DND-41 (cell line): ENCODE measurements at places on chromosomes 1 and 21.

DNA sequence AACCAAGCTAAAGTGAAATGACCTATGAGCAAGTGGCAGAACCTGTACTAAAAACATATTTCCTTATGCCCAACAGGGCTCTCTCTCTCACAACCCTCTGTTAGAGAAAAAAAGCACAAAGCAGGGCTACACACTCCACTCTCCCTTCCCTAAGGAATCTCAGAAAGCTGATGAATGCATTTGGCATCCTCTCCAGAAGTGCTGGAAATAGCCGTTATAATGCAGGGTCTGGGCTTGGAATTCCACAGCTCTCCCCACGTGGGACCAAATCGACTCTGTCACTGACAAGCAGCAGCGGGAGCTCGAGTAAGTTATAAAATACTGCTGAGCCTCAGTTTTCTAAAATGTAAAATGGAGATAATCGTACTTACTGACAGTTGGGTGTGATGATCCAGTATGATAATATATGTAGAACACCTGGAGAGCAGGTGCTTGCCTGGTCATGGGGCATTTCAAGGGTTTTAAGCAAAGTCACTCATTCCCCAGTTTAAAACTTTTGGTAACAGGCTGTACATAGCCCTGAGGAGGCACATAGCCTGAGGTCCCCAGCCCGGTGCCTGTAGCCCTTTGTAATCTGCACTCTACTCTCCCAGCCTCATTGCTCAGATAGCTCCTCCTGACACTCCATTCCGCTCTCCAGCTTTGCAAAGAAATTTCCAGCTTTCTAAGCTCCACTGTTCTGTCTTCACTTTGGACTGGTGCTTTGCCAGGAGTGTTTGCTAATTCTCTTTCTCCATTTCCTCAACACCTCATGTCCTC, 175.6 kb upstream of the DAB1 start:
- no peak overlapping the region for H3K27ac ChIP-seq
- H3K27me3 ChIP-seq = peaks cover 5% of the 10 kb centered on the region
- peaks cover 2% of the 10 kb centered on the region; the same call in 1 of the 2 replicates for H3K4me1 ChIP-seq
- H3K4me3 ChIP-seq = no peak overlapping the region
- H3K36me3 ChIP-seq = no peaks in the 10 kb centered on the region
- no peak for DNase-seq

DNA sequence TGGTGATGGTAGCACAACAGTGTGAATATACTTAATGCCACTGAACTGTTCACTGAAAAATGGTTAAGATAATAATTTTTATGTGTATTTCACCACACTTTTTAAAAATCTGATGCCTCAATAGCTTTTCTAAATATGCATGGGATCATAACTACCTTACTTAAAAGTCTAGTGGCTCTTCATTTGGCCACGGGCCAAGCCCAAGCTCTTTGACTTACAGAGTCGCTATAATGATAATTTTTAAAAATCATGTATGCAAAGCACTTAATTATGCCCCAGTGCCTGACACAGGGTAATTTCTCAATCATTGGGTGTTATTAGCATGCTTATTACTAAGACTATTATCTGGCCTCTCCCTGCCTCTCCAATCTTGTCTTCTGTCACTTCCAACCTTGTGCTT, 7.6 kb upstream of the CNN3 start:
- H3K27me3 ChIP-seq = no peaks in the 10 kb centered on the region
- no peaks in the 10 kb centered on the region for H3K36me3 ChIP-seq
- no peak overlapping the region for H3K4me3 ChIP-seq

DNA sequence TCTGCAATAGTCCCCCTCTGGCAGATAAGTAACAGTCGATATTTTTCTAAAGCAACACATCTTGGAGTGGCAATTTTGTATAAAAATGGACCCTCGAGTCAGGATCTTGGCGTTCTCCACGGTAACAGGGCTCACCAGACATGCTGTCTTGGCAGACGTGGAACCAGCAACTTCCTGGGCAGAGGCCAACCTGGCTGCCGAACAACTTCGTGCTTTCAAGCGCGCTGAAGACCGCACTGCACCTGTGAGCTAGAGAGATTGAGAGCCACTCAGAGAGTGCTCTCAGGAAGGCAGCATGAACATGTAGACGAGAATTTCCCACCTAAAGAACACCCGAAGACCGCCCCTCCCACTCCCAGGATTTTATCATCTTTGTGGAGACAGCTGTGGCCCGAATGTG, 7.3 kb downstream of the C1orf174 start:
- H3K36me3 ChIP-seq = peaks cover 74% of the 10 kb centered on the region
- H3K4me1 ChIP-seq = peaks cover 7% of the 10 kb centered on the region; the same call in 1 of the 2 replicates
- H3K27me3 ChIP-seq = no peaks in the 10 kb centered on the region
- DNase-seq = no peak

DNA sequence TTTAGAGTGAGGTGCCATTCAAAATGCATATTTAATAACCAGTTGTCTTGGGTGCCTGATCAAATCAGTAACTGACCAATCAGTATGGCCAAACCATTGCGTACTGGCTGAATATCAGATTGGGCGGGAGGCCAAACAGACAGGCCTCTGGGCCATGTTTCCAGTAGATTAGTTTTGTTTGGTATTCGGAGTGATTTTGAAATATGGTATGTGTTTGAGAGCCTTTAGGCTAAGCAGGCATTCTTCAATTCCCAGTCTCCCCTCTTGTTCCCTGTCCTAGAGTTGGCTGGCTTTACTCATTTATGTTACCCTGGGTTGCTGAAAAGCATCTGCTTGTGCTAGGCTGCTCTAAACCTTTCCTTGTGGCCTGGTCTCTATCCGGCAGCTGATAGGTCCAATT, 80.1 kb downstream of the BACH1 start:
- H3K4me3 ChIP-seq = no peak overlapping the region
- H3K27ac ChIP-seq = no peak overlapping the region
- H3K36me3 ChIP-seq = no peaks in the 10 kb centered on the region
- peaks cover 13% of the 10 kb centered on the region for H3K4me1 ChIP-seq
- H3K27me3 ChIP-seq = no peaks in the 10 kb centered on the region
- DNase-seq = no peak

- H3K27me3 ChIP-seq = no peaks in the 10 kb centered on the region
- H3K36me3 ChIP-seq = no peaks in the 10 kb centered on the region
- no peak overlapping the region for H3K4me3 ChIP-seq
- DNase-seq = no peak
- no peaks in the 10 kb centered on the region for H3K4me1 ChIP-seq
These were observed 387.8 kb upstream of the LYPLAL1 start for GRCh38 chr1:218785928-218786327.

GRCh38 chr1:110731529-110731928, 56.8 kb upstream of the KCNA3 start:
- no peaks in the 10 kb centered on the region for H3K27me3 ChIP-seq
- no peak for DNase-seq
- peaks cover 16% of the 10 kb centered on the region for H3K4me1 ChIP-seq

DNA sequence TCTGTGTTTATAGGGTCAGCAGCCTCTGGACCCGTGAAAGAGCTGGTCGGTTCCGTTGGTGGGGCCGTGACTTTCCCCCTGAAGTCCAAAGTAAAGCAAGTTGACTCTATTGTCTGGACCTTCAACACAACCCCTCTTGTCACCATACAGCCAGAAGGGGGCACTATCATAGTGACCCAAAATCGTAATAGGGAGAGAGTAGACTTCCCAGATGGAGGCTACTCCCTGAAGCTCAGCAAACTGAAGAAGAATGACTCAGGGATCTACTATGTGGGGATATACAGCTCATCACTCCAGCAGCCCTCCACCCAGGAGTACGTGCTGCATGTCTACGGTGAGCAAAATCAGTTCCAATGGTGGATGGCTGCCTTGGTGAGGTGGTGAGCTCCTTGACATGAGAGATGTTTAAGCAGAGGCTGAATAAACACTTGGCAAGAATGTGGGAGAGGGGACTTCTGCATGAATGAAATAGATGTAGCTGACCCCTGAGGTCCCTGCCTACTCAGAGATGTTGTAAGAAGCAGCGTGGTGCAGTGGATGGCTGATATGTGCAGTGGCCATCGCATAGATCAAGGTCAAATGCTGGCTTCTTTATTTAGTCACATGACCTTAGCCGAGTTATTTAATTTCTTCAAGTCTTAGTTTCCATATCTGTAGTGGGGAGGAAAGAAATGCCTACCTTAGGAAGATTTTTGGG, 9.3 kb downstream of the SLAMF7 start:
- no peaks in the 10 kb centered on the region for H3K27me3 ChIP-seq
- no peak for DNase-seq
- no peak overlapping the region for H3K27ac ChIP-seq
- H3K4me1 ChIP-seq = peaks cover 11% of the 10 kb centered on the region

GRCh38 chr1:3204725-3205124, 135.7 kb downstream of the PRDM16 start:
- H3K36me3 ChIP-seq = no peaks in the 10 kb centered on the region
- peaks cover 3% of the 10 kb centered on the region for H3K27me3 ChIP-seq
- no peak overlapping the region for H3K27ac ChIP-seq
- H3K4me3 ChIP-seq = no peak overlapping the region
- H3K4me1 ChIP-seq = no peaks in the 10 kb centered on the region

DNA sequence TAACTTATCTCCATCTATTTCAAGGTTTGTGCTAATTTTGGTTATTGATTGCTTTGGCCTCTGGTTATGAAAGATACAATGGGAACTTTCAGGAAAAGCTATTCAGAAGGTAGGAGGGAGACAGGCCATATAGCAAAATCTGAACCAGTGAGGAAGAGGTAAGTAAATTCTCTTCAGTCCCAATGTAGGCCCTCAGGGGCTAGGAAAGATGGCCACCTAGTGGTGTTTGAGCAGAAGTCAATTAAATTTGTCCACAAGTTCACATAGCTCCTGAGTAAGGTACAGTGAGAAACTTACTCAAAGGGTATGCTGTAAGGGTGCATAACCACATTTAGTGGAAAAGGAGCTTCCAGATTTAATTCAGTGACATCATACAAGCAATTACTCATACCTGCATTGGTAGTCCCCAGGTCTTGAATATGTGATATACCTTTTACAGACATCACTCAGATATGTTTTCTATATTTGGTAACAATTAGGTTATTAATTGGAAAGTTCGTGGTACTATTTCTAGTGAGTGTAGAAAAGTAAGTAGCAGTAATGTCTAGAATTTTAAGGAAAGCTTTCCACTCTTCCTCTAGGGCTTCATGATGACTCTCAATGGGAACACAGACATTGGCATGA, 21.4 kb upstream of the FMO1 start:
- no peaks in the 10 kb centered on the region for H3K27me3 ChIP-seq
- DNase-seq = peak; percentile 45
- H3K4me3 ChIP-seq = no peak overlapping the region
- H3K4me1 ChIP-seq = no peaks in the 10 kb centered on the region

GRCh38 chr1:59162665-59163064, 134.2 kb upstream of the FGGY start:
- H3K36me3 ChIP-seq = no peaks in the 10 kb centered on the region
- no peaks in the 10 kb centered on the region for H3K27me3 ChIP-seq
- H3K4me1 ChIP-seq = no peaks in the 10 kb centered on the region

GRCh38 chr1:101245246-101245927, 8.6 kb downstream of the S1PR1 start:
- no peaks in the 10 kb centered on the region for H3K27me3 ChIP-seq
- no peaks in the 10 kb centered on the region for H3K4me1 ChIP-seq
- H3K4me3 ChIP-seq = no peak overlapping the region
- H3K36me3 ChIP-seq = no peaks in the 10 kb centered on the region
- H3K27ac ChIP-seq = no peak overlapping the region
- no peak for DNase-seq

GRCh38 chr21:27759820-27760219, 792.9 kb upstream of the ADAMTS5 start:
- H3K36me3 ChIP-seq = no peaks in the 10 kb centered on the region
- no peak for DNase-seq
- H3K27me3 ChIP-seq = no peaks in the 10 kb centered on the region
- no peak overlapping the region for H3K27ac ChIP-seq
- no peaks in the 10 kb centered on the region for H3K4me1 ChIP-seq

DNA sequence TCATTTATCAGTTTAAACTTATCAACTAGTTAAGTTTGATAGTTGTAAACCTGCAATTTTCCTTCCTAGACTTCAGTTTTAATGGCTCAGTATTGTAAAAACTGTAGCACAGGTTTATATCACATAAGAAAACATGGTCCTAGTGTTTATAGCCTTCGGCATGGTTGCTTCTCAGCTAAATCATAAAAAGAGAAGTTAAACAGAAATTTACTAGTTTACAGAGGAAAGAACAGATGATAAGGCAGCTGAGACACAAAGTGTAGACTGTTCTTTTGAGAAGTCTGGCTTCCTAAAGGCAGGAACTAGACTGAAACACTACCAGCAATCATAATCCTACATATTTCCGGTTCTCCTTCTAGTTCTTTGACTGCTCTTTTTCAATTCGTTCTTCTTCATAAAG, 39.8 kb downstream of the WNT2B start:
- H3K4me3 ChIP-seq = no peak overlapping the region
- no peak overlapping the region for H3K27ac ChIP-seq
- DNase-seq = no peak
- no peaks in the 10 kb centered on the region for H3K27me3 ChIP-seq
- no peaks in the 10 kb centered on the region; the same call in 1 of the 2 replicates for H3K36me3 ChIP-seq

- no peaks in the 10 kb centered on the region for H3K4me1 ChIP-seq
- H3K27ac ChIP-seq = no peak within 1 kb of the TSS
- H3K4me3 ChIP-seq = no peak within 1 kb of the TSS
- H3K36me3 ChIP-seq = no peaks in the 10 kb centered on the region
- H3K27me3 ChIP-seq = no peaks in the 10 kb centered on the region
- no peak for DNase-seq
These were observed at the start of gene COL18A1 for GRCh38 chr21:45404730-45405270. Gene COL18A1, plus strand, starts transcription at chr21:45405165. Its CDS starts 66 bp downstream, at chr21:45405231.

DNA sequence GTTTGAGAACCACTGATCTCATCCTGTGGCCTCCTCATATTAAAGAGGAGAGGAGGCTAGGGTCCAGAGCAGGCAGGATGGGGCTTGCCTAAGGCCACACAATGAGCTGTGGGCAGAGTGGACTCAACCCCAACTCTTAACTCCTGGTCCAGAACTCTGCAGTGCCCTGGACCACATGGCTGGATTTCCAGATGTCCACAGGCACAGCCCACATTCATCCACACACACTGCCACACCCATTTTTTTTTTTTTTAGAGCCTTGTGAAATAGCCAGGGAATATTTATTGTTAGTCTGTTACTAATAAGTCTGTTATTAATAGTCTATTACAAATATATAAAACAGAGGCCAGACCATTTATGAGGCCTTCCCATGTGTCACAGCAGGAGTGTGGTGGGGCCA, 192.2 kb downstream of the TRABD2B start:
- H3K27me3 ChIP-seq = peaks cover 2% of the 10 kb centered on the region
- H3K27ac ChIP-seq = no peak overlapping the region
- H3K4me1 ChIP-seq = no peaks in the 10 kb centered on the region
- DNase-seq = no peak
- no peaks in the 10 kb centered on the region for H3K36me3 ChIP-seq

GRCh38 chr1:8238141-8239038, 79.5 kb upstream of the SLC45A1 start:
- H3K36me3 ChIP-seq = no peaks in the 10 kb centered on the region
- no peak overlapping the region for H3K4me3 ChIP-seq
- H3K27me3 ChIP-seq = no peaks in the 10 kb centered on the region
- no peak for DNase-seq
- H3K4me1 ChIP-seq = no peaks in the 10 kb centered on the region

- H3K27ac ChIP-seq = no peak overlapping the region
- no peak for DNase-seq
- H3K4me1 ChIP-seq = no peaks in the 10 kb centered on the region
- no peak overlapping the region for H3K4me3 ChIP-seq
- no peaks in the 10 kb centered on the region for H3K27me3 ChIP-seq
These were observed 261.2 kb downstream of the GRIK1 start for GRCh38 chr21:29678626-29679025.
